Small intestine (tissue), 16 donors: ENCODE measurements at places on chromosomes 5 and 9. TPM values are rescaled to one million over a fixed set of nuclear protein-coding genes. Genes with fewer than 3 reads are reported as not detected.
A peak's percentile ranks its signal among the peaks of the same experiment; 100 is the strongest.

OBP2B gene
- polyA plus RNA-seq = not detected

LECT2 gene
- polyA plus RNA-seq = not detected

IL4 gene
- polyA plus RNA-seq = not detected

AHRR gene
- 0.82 TPM for polyA plus RNA-seq

KIF4B gene
- polyA plus RNA-seq = not detected

DNA sequence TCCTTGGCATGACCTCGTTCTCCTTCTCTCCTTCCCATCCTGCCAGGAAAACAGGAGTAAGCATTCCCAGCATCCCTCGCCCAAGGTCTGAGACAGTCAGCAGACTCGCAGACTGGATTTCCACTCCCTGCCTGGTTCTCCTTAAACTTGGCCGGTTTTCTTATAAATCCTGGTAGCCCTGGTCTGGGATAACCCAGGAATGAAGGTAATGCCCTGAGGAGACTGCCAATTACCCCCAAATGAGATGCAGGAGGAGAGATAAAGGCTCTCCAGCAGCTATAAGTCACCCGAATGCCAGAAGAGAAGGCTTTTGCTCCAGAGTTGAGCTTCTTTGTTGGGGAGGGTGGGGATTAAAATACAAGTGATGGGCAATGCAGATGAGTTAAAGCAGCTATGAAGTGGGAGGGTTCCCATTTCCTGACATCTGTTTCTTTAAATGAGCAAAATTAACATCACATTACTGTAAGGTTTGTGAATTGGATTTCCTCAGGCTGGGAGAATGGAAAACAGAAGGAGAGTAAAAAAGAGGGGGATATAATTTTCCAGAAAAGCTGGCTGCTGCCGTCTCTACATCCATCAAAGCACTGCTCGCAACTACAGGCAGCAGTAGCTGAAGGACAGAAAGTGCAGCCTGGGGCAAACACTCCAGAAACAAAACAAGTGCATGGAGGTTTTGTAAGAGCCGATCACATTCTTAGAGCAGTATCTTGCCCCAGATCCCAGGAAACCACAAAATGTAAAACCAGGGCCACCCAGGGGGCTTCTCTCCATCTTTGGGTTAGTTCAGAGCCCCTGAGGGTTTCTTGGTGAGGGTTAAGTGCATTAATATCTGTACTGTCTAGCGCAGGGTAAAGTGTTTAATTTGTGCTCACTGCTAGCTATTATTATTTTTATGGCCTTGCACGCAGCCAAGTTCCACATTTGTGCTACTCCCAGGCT is 177.6 kb upstream of the PANK3 start:
- DNase-seq = no peak
- H3K4me3 ChIP-seq = no peak overlapping the region
- no peaks in the 10 kb centered on the region for H3K27me3 ChIP-seq

DNA sequence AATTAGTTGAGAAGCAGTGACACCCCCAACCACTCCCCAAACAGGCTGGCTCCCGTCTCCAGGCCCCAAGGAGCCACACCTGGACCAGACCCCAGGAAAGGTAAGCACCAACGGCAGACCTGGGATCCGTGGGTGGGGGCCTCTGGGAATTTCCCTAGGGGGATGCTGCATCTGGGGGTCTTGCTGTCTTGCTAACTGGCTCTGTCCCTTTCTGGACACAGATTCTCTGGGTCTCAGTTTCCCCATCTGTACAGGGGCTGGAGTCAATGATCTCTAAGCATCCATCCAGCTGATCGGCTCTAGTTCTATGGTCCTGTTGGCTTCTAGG is 27.9 kb upstream of the IL17B start:
- DNase-seq = no peak
- peak overlapping the region; percentile 12 for H3K4me3 ChIP-seq
- H3K36me3 ChIP-seq = no peaks in the 10 kb centered on the region
- H3K27ac ChIP-seq = peak overlapping the region; percentile 88

DNA sequence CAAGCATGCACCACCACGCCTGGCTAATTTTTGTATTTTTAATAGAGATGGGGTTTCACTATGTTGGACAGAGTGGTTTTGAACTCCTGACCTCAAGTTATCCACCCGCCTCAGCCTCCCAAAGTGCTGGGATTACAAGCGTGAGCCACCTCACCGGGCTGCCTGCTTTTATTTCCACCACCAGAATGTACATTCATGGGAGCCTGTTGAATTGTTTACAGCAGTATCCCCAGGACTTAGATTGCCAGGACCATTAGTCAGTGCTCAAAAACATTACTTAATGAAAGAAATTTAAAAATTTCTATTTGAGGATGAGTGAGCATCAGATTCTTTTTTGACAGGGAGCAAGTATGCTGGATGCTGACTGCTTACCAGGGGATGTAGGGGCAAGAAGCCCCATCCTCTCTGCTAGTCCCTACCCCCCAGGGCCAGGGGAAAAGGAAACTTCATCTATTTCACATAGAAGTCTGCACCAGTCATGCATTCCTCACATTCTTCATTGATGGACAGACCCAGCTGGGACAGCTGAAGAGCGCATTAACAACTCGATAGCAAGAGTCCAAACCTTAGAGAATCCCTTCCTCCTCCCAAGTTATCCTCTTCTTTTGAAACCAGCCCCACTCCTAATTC is 10.3 kb upstream of the RGMB start:
- H3K27ac ChIP-seq = no peak overlapping the region
- H3K27me3 ChIP-seq = no peaks in the 10 kb centered on the region
- no peak for DNase-seq
- no peaks in the 10 kb centered on the region for H3K4me1 ChIP-seq
- no peaks in the 10 kb centered on the region for H3K36me3 ChIP-seq

DNA sequence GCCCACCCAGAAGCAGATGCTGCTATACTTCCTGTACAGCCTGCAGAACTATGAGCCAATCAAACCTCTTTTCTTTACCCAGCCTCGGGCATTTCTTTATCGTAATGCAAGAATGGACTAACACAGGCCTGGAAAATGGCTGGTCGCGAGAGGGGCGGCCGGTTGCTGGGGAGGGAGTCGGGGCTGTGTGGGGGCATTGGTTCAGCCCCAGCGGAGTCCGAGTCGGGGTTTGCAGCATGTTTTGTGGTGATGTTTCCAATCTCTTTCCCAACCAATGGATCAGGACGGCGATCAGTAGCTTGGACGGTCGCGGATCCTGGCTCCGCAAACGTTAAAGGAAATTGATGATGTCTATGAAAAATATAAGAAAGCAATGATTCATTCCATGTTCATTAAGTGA is 18.7 kb upstream of the IL31RA start:
- DNase-seq = no peak
- H3K27ac ChIP-seq = no peak overlapping the region
- no peaks in the 10 kb centered on the region for H3K4me1 ChIP-seq
- H3K4me3 ChIP-seq = no peak overlapping the region

DNA sequence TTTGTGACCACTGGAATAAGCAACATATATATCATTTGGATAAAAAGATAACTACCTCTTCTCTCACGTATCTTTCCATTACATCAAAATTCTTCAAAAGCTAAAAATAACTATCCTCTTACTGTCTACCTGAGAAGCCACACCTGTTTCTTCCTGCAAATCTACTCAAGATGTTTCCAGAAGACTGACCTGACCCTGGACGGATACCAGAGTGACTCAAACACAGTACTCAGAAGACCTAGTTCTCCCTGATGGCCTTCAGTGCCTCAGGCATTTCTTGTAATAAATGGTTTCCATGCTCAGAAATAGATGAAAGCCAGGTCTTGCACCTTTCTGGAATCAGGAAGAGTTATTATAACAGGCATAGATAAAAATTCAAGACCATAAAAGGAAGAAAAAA is 245.9 kb upstream of the PIK3R1 start:
- no peak overlapping the region for H3K4me3 ChIP-seq
- DNase-seq = no peak
- H3K27ac ChIP-seq = no peak overlapping the region

GRCh38 chr9:2385746-2386145 is 235.8 kb upstream of the VLDLR start:
- no peak for DNase-seq
- no peak overlapping the region for H3K27ac ChIP-seq
- H3K27me3 ChIP-seq = no peaks in the 10 kb centered on the region
- no peaks in the 10 kb centered on the region for H3K36me3 ChIP-seq
- H3K4me1 ChIP-seq = no peaks in the 10 kb centered on the region
